NCI-H82 (cell line): ENCODE measurements at places on chromosomes 16 and 17.
A peak's percentile ranks its signal among the peaks of the same experiment; 100 is the strongest.

DNA sequence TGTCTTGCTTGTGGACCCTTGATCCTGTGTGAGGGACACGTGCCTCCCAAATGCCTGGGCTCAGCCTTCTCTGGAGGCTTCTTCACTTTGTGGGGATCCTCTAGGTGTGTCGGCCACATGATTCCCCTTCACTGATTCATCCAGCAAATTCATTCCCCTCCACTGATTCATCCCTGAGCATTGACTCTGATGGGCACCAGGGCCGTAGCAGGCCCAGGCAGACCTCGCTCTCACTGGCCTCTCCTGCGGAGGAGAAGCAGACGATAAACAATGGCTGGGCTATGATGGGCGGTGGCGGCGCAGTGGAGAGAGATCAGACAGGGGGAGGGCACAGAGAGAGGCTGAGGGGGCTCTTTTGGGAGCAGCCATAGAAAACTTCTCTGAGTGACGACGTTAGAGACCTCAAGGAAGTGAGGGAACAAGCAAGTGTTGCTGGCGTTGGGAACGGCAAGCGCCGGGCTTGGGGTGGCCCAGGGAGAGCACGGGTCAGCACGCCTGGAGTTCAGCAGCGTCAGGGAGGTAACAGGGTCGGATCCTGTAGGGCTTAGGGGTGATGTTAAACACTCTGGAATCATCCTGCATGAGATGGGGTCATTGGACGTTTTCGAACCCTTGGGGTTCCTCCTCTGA lies 17.5 kb upstream of the RPTOR start:
- no peak for DNase-seq

GRCh38 chr17:3032258-3033247 lies 30.9 kb downstream of the OR1D5 start:
- DNase-seq, result no peak

- no peak for DNase-seq
Observed at GRCh38 chr16:87043231-87044031, 273.8 kb downstream of the C16orf95 start.

GRCh38 chr16:73891129-73891542 lies 405.5 kb upstream of the PSMD7 start:
- DNase-seq, result peak; percentile 91

- no peak for DNase-seq
Observed at GRCh38 chr16:86357303-86357702, 153.0 kb upstream of the FOXF1 start.
